ENCODE measurements at places on chromosomes 11 and 22. TPM values are rescaled to one million over a fixed set of nuclear protein-coding genes. Genes with fewer than 3 reads are reported as not detected.

FDXACB1 gene
- total RNA-seq: 1.8 TPM

CCDC188 gene
- not detected for total RNA-seq

DLG2 gene
- 16.4 TPM for total RNA-seq

CAPN5 gene
- 20.8 TPM for total RNA-seq

SLC25A45 gene
- total RNA-seq: 19.0 TPM

CENPM gene
- total RNA-seq: not detected

AMOTL1 gene
- 64.2 TPM for total RNA-seq

FXYD6 gene
- total RNA-seq: 17.5 TPM

GRAMD1B gene
- 5.7 TPM for total RNA-seq

KCNQ1 gene
- total RNA-seq: 25.3 TPM

BIK gene
- not detected for total RNA-seq

TRMT112 gene
- total RNA-seq: 218 TPM

FZD4 gene
- 104 TPM for total RNA-seq

F2 gene
- not detected for total RNA-seq

P2RY6 gene
- 13.4 TPM for total RNA-seq

MLC1 gene
- 4.3 TPM for total RNA-seq

RAB39A gene
- total RNA-seq: 1.2 TPM

DBX1 gene
- not detected for total RNA-seq

OLFML1 gene
- total RNA-seq: 7.4 TPM

KCNK4 gene
- total RNA-seq: not detected

BTG4 gene
- not detected for total RNA-seq

MRGPRX4 gene
- total RNA-seq: not detected

INSC gene
- total RNA-seq: not detected

RNF215 gene
- 11.4 TPM for total RNA-seq

PICALM gene
- 395 TPM for total RNA-seq

APOC3 gene
- total RNA-seq: not detected

IL18BP gene
- total RNA-seq: 32.2 TPM

RAB6A gene
- 247 TPM for total RNA-seq

SCGB2A2 gene
- not detected for total RNA-seq

GDPD5 gene
- 30.8 TPM for total RNA-seq

NOX4 gene
- total RNA-seq: 293 TPM

SYTL2 gene
- total RNA-seq: 36.0 TPM

ARHGEF17 gene
- total RNA-seq: 244 TPM

TRIM44 gene
- 26.8 TPM for total RNA-seq

PTGDR2 gene
- total RNA-seq: 0.68 TPM

OR8J1 gene
- not detected for total RNA-seq

C11orf65 gene
- total RNA-seq: not detected

SNX32 gene
- total RNA-seq: 0.81 TPM

AP5B1 gene
- total RNA-seq: 26.3 TPM

NLRP10 gene
- 0.14 TPM for total RNA-seq

MIOX gene
- total RNA-seq: not detected

RAG1 gene
- total RNA-seq: 0.54 TPM

CST6 gene
- 16.9 TPM for total RNA-seq

OSBP gene
- total RNA-seq: 41.8 TPM

BARX2 gene
- not detected for total RNA-seq

BDNF gene
- total RNA-seq: 4.7 TPM

TRIM22 gene
- total RNA-seq: 119 TPM

MMP27 gene
- total RNA-seq: not detected

MS4A4E gene
- 1.1 TPM for total RNA-seq

MPZL2 gene
- 58.1 TPM for total RNA-seq

MMP12 gene
- not detected for total RNA-seq

TSGA10IP gene
- total RNA-seq: not detected

All from thoracic aorta (tissue), 2 donors.